ENCODE measurements at places on chromosomes 11 and 22. TPM values are rescaled to one million over a fixed set of nuclear protein-coding genes. Genes with fewer than 3 reads are reported as not detected.
A peak's percentile ranks its signal among the peaks of the same experiment; 100 is the strongest.

GRCh38 chr11:33500861-33501479 is 199.7 kb downstream of the C11orf91 start:
- peak; percentile 58 for DNase-seq

- DNase-seq: no peak
Measured at GRCh38 chr22:20159076-20159475, 8.2 kb upstream of the CCDC188 start.

DNA sequence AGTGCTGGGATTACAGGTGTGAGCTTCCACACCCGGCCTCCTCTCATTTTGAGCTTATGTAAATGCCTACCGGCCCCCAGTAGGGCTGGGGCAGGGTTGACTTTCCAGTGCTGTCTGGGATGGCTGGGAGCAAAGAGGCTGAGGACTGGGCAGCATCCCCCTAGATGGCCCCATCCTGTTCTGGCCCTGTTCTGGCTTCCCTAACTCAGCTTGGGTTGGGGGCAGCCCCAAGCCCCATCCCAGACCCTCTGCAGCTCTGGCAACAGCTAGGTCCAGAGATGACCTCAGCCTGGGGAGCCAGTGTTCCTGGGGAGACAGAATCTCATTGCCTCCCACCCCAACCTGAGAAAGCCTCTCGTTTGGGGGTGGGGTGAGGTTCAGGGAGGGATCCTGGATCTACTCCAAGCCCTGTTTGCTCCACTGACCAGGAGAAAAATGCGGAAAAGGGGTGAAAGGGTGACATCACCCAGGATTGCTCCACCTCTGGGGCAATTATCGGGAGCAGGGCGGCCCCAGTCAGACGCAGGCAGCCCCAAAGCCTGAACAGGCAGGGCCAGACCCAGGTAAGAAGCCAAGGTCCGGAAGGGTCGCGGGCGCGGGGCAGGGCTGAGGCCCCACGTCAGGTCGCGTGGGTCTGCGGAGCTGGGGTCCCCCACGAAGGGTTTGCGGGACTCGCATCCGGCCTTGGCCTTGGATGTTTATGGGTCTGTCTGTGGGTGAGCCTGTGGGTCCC is at the start of gene PNPLA2:
PNPLA2 (plus strand) TSS at position 519 of the 733 bp plus-strand sequence. CDS start 805 bp downstream, outside the sequence.
- no peak for DNase-seq

DNA sequence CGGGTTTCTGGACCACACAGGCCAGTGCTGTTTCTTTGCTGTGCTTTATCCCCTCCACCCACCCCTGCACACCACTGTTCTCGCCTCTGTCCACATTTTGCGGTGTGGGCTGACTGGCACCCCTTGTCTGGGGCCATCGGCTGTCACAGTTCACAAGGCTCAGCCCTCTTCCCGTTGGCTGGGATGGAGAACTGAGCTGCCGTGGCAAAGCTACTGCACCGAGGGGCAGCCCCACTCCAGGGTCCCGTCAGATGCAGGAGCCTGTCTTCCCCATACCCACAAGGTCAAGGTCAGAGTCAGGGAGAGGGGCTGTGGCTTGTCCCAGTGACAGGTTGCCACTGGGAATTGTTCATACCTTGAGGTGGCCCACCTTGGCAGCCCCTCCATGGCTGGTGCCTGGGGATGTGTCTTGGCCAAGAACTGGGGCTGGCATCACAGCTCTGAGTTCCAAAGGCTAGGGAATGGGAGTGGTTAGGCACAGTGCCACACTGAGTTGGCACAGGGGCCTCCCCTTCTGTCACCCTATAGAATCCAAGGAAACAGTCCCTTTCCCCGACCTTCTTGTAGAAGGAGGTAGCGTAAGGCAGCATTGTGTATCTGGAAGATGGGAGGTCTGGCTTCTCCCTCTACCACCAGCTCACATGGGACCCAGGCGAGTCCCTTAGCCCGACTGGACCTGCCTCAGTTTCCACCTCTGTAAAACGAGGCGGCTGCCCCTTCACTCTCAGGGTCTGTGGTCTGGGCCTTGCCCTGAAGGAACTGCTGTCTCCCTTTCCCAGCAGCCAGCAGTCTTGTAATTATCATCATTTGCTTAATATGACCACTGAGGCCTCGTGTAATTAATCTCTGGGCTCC is 3.4 kb downstream of the GRK2 start:
- no peak for DNase-seq

GRCh38 chr11:105991888-105992287 is 30.2 kb downstream of the MSANTD4 start:
- DNase-seq: no peak

- DNase-seq: no peak
Measured at GRCh38 chr11:57681168-57681567, 13.3 kb downstream of the ZDHHC5 start.

GRCh38 chr11:102485095-102485722 is 32.6 kb upstream of the TMEM123 start:
- DNase-seq: no peak

GRCh38 chr11:117427356-117427874 is 99.8 kb downstream of the CEP164 start:
- DNase-seq: no peak

GRCh38 chr11:933936-934335 is 8.3 kb downstream of the AP2A2 start:
- no peak for DNase-seq

DNA sequence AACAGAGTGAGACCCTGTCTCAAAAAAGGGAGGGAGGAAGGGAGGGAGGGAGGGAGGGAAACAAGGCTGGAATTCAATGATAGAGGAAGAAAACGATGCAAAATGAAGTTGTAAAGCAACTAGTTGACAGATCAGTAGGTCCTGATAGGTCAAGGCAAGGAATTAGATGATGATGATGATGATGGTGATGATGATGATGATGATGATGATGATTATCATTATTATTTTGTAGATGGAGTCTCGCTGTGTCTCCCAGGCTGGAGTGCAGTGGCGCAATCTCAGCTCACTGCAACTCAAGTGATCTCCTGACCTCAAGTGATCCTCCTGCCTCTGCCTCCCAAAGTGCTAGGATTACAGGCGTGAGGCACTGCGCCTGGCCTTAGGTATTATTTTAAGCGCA is 11.3 kb upstream of the L3MBTL2 start:
- no peak for DNase-seq

DNA sequence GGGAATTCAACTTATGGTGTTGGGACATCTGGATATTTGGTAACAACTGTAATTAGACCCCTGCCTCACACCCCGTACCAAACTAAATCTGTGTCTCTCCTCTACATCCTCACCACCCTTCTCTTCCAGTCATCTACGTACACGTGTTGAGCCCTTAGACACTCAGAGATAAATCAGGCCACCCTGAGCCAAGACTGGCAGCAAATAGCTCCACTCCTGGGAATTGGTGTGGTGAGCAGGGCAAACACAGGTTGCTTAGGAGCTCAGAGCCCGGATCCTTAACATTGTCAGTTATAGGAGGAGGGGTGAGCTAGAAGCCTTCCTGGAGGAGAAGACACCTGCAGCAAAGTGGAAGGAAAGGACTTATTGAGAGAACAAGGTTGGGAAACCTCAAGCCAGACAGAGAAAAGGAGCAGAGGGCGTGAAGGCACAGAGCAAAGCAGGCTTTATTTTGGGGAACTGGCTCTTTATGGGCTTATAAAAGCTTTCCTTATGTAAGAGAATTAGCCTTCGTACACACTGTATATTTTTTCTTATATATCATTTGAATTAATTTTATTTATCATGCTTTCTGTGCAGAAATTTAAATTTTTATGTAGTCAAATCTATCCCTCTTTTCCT is 36.9 kb upstream of the KLHL35 start:
- DNase-seq: no peak

DNA sequence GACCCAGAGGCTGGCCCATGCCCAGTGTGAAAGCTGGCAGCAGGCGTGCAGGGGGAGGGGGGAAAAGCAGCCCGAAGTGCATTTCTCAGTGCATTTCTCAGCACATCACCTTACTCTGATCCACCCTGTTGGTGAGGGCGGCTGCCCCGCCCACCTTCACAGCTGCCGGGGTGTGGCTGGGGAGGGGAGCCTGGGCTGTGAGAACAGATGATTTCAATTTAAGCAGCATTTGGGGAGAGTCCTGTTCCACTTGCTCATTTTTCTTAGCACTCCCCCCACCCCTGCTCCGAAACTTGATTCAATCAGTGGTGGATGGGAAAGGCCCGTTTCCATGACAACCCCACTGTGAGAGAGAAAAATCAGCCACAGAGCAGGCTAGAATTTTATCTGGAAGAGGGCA is 84.8 kb downstream of the SNX19 start:
- no peak for DNase-seq

- no peak for DNase-seq
Measured at GRCh38 chr11:120548682-120549209, 37.2 kb downstream of the GRIK4 start.

GRCh38 chr11:46207270-46207669 is 70.2 kb upstream of the CREB3L1 start:
- no peak for DNase-seq

- no peak for DNase-seq
Measured at GRCh38 chr22:17192186-17192585, 27.0 kb downstream of the ADA2 start.

DNA sequence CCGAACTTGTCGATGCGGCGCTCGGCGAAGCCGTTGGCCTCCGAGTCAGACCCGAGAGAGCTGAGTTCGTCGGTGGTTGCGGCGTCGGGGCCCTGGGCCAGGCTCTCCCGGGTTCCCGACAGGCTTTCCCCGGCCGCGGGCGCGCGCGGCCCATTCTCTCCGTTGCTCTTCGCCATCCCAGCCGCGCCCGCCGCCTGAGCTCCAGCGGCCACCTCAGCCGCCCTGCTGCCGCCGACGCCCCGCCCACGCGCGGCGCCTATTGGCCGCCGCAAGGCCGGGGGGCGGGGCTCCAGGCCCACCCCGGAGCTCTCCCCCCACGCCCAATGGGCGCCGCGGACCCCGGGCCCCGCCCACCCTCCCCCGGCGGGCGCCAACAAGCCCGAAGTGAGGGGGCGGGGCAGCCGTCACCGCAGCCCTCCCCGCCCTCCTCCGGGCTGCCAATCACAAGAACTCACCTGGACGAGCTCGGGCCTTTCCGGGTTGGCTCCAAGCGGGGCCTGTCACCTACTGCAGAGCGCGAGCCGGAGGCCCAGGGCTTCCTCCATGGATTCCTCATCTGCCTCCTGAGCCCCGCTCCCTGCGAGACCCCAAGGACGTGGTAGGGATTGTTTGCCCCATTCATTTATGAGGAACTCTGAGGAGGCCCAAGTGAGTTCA is at the start of gene TBC1D10A:
TBC1D10A (minus strand) TSS at position 236 of the 657 bp plus-strand sequence; CDS start at position 176, 60 bp downstream.
- peak; percentile 54 for DNase-seq

GRCh38 chr11:123219066-123219690 is 24.1 kb upstream of the CLMP start:
- DNase-seq: no peak

GAL gene
- total RNA-seq: 0.76 TPM

TMPRSS4 gene
- total RNA-seq: not detected

OR10G4 gene
- not detected for total RNA-seq

FXYD2 gene
- total RNA-seq: 0.64 TPM

HBG1 gene
- not detected for total RNA-seq

NCR3LG1 gene
- total RNA-seq: 0.51 TPM

GNAZ gene
- 0.38 TPM for total RNA-seq

CCDC87 gene
- 0.13 TPM for total RNA-seq

Measured in dermis microvascular lymphatic vessel endothelial cell (primary cell).